ENCODE measurements at places on chromosomes 1 and 21. TPM values are rescaled to one million over a fixed set of nuclear protein-coding genes. Genes with fewer than 3 reads are reported as not detected.

Gene ZNF648
- total RNA-seq: not detected

Gene ARHGAP30
- 2.0 TPM for total RNA-seq

Gene NUP210L
- 0.16 TPM for total RNA-seq

Gene RBP7
- not detected for total RNA-seq

Gene MTARC2
- 3.2 TPM for total RNA-seq

Gene USF1
- 103 TPM for total RNA-seq

Gene DNASE2B
- total RNA-seq: not detected

Gene GJA5
- 2.0 TPM for total RNA-seq

Gene HSPA6
- 1.4 TPM for total RNA-seq

Gene SPATA21
- total RNA-seq: not detected

Gene CNR2
- total RNA-seq: 0.10 TPM

Gene AADACL3
- total RNA-seq: 0.13 TPM

Gene TAL1
- total RNA-seq: not detected

Gene PTPN7
- 1.6 TPM for total RNA-seq

Gene MRAP
- total RNA-seq: not detected

Gene CADM3
- total RNA-seq: 119 TPM

Gene ARHGEF10L
- 2.5 TPM for total RNA-seq

Gene PRAMEF9
- total RNA-seq: not detected

Gene LMX1A
- total RNA-seq: 0.11 TPM

Gene CFAP45
- total RNA-seq: 2.0 TPM

Gene HOOK1
- total RNA-seq: 0.56 TPM

Gene DPT
- 11.6 TPM for total RNA-seq

Gene HSD11B1
- total RNA-seq: not detected

Gene WNT3A
- total RNA-seq: 0.06 TPM

All from motor neuron (in vitro differentiated cells).